ENCODE measurements at places on chromosomes 5 and 9.

GRCh38 chr5:93360436-93361088 is 220.5 kb downstream of the NR2F1-AS1 start:
- no peak for DNase-seq

DNA sequence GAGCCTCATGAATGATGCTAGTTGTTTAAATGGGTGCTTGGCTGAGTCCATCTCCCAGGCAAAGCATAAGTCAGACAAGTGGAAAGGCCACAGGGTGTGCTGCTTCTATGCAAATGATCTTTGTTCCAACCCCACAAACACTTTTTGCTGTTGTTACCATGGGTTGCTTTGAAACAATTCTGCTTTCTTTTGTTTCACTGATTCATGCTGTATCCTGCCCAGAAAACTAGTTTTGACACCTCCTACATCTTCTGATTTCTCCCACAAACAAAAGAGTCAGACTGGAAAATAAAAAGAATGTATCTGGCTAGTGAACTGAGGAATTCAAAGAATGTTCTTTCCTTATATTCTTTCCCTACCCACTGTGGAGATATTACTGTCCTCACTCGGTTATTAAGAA is 298.6 kb downstream of the DIRAS2 start:
- no peak for DNase-seq

- DNase-seq = peak; percentile 52
Measured at GRCh38 chr9:27485158-27485557, 38.9 kb upstream of the IFNK start.

- no peak for DNase-seq
Measured at GRCh38 chr5:142939884-142940283, 169.7 kb downstream of the ARHGAP26 start.

DNA sequence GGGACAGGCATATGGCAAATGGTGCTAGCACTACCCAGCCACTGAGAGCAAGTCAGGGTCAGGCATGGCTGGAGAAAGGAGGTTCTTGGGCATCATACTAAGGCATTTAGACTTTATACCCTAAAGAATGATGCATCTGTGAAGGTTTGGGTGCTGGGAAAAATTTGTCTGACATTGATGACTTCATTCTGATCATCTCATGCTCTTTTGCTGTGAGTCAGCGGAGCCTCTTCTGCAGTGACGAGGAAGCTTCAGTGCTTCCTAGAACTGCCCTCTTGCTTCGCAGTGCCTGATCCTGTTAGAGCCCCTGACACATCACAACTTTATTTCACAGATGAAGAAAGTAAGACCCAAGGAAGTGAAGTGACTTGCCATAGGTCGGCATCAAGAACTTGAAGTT is 266.6 kb upstream of the GAS1 start:
- peak; percentile 48 for DNase-seq

GRCh38 chr5:93236807-93237421 is 344.1 kb downstream of the NR2F1-AS1 start:
- no peak for DNase-seq

DNA sequence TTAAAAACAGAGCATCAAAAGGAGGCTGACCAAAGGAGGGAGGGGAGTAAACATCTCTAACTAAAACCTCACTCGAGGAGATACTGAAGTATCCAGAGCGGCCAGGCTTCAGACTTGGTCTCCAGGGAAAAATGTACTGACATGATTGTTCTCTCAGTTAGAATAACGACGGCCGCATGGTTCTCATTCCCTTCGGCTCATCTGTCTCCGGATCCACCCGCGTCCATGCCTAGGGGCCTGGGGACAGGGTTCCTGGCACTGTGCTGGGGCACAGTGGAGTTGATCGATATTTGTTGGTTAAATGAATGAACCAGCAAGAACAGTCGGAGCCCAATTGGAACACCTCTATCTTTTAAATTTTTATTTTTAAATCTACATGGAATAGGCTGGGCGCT is 167.1 kb upstream of the PHYKPL start:
- DNase-seq = no peak

DNA sequence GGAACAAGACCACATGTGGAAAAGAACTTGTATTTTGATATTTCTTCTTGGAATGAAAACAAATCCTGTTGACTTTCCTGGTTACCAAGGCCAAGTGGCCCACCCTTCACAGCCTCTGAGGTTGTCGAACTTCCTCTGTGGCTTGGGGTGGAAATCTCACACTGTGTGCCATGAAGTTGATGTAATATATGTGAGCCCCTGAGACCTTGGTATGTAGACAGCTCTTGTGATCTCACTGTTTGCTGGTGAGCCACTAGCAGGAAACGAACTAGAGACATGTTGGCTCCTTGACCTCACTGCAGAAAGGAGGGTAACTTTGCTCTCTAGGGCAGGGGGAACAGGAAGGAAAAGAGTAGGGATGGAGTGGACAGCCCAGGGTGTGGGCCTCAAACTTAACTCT is 159.4 kb downstream of the ARHGAP26 start:
- no peak for DNase-seq
